ENCODE measurements at places on chromosomes 7 and 10.

DNA sequence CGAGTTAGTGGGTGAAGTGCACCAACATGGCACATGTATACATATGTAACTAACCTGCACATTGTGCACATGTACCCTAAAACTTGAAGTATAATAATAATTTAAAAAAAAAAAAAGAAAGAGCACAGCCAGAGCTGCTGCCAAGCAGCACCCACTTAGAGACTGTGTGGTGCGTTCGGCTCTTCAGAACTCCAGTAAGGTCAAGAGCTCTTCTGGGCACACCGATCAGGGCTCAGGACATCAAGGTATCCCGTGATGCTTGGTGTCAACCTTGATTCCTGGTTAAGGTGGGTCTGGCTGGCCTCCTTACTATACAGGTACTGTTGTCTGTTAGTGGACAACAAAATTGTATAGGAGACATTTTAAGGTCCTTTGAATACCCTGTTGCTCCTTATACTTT is 385.7 kb upstream of the AKR1E2 start:
- DNase-seq, result no peak

GRCh38 chr7:135168489-135169140 is 1.9 kb downstream of the CYREN start:
- no peak for DNase-seq

DNA sequence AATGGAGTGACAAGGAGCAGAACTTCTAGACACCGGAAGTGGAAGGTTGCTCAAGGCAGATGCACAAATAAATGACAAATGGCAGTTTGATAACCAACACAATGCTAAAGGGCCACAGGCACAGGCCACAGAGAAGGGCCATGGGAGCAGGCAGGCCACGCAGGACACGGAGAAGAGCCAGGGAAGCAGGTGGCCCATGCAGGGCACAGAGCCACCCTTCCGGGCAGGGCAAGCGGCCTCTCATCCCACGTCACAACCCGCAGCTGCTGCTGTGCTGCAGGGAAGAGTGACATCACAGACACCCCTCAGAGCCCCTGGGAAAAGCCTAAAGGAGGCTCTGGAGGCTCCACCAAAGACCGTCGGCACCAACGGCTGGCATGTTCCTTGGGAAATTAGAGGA is 328.5 kb downstream of the PTPRN2 start:
- DNase-seq, result no peak

DNA sequence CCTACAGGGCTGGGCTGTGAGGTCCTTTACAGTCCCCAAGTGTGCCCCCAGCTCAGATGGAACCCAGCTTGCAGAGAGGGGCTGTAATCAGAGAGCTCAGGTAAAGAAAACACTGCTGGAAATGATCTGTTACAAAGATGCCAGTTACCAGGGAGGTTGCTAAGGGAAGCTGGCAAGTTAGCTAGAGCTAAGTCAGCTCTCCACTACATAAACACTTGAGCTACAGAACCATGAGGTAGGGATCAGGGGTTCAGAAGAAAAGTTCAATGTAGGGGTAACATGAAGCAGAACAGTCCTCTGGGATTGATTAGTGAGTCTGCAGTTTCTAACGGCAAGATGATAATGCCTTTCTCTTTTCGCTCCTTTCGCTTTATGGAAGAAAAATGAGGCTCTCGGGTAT is 53.1 kb upstream of the TM9SF3 start:
- no peak for DNase-seq

DNA sequence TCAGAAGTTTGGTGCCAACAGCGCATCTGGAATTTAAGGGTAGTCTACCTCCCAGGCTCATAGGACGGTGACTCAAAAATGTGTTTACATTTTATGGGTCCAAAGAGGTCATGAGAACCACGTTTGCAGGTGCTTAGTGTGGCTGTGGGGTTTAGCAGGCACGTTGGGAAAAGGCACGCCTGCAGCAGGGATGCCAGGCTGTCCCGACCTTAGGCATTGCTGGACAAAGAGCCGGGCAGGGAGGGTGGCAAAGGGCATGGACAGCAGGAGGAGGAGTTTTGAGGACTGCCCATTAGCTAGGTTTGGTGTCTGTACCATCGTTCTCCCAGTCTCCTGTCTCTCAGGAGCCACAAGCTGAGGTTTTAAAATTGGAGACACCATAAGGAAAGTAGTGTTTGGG is 104.4 kb downstream of the TRRAP start:
- DNase-seq, result no peak

GRCh38 chr10:34280599-34281374 is 534.3 kb downstream of the PARD3 start:
- DNase-seq, result no peak

DNA sequence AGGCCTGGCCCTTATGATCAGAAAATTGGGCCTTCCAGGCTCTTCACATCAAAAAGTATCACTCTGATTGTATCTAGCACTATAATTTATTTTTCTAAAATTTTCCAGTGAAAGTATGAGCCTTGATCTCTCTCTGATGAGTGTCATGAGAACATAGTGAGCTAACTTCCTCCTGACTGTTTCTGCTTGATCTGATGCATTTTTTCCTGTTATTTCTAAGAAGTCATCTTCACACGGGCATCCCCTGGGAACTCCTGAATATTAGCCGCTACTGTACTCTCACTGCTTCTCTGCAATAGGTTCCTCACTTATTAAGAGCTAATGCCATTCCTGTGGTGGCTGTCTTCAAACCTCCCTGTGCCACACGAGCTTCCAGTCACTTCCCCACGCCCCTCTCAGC is 63.1 kb upstream of the ZPBP start:
- DNase-seq, result no peak

- no peak for DNase-seq
These were observed 8.0 kb upstream of the FRA10AC1 start for GRCh38 chr10:93710333-93710909.

DNA sequence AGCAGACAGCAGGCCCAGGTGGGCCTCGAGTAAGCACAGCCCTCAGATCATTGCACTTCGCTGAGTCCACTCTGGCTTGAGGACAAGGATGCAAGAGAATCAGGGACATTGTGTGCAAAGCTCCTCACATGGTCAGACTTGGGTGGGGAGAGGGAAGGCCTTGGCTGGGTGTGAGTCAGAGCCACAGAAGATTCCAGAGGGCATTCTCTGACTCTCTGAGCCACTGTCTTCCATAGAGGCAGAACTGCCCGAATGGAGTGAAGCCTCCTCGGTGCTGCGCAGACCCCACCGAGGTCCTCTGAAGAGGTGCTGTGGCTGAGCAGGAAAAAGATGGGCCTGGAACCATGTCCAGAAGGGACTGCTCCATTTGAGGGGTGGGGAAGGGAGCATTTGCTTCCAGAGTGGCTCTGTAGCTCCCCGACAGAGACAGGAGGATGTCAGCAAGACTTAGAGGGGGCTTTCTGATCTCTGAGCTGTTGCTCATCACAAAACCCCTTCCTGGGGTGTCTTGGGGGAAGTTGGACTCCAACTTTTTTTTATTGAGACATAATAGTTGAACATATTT is 120.8 kb downstream of the PTPN20 start:
- no peak for DNase-seq

GRCh38 chr7:114789871-114790311 is 132.0 kb upstream of the MDFIC start:
- DNase-seq, result no peak

DNA sequence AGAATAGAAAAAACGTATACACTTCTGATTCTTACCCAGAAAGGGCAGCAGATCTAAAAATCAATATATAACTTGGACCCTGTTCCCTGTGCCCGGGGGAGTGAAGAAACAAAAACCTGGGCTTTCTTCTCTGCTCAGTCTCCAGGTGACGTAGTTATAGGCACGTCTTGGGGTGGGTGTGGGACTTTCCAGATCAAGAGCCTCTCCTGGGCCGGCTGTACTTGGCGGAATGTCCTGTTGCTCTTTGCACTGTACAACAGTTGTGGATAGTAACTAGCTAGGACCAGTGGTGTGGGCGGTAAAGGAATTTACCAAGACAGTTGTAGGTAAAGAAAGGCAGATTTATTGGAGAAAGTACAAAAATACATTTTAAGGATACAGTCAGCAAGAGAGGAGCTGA is 40.4 kb upstream of the STEAP4 start:
- no peak for DNase-seq

DNA sequence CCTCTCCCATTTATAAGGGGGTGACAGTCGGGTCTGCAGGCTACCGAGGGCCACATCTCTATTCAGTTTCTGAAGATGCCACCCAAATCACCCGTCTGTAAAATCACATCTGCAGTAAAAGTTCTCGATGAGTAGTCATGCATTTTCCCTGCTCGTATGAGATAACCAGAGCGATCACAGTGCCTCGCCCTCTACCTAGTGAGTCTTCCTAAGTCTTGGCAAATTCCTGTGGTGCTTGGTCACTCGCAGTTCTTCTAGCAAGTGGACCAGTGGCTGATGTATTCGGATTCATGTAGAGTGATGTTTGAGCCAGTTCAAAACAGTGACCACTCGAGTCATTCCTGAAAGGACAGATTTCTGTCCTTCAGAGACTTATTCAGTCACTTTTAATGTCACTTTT is 44.9 kb downstream of the INSYN2A start:
- DNase-seq, result no peak

- no peak for DNase-seq
These were observed 134.4 kb upstream of the SAMD8 start for GRCh38 chr10:74977072-74977471.

DNA sequence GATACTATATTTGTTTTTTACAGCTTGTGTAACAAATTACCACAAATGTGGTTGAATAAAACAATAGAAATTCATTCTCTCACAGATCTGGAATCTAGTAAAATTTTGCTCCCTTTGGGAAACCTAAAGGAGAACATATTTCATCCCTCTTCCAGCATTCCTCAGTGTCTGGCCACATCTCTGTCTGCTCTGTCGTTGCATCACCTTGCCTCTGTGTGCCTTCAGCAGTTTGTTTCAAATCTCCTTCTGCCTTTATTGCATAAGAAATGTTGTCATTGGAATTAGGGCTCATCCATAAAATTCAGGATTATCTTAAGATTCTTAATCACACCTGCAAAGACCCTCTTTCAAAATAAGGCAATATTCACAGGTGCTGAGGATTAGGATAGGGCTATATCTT is 14.5 kb downstream of the OR2A14 start:
- no peak for DNase-seq

DNA sequence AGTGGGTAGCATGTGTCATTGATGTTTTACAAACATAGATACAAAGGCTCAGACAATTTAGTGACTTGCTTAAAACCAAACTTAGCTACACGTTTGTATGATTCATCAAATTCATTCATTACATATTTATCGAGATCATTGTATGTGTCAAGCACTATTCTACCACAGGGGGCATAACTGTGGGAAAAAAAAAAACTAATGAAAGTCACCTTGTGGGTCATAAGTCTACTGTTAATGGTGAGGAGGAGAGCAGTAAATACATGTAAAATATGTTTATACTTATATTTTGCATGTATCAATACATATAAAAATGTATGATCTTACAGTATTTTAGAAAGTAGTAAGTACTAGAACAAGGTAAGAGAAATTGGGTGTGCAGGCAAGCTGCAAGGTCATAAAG is 933.8 kb downstream of the IPMK start:
- DNase-seq, result no peak

DNA sequence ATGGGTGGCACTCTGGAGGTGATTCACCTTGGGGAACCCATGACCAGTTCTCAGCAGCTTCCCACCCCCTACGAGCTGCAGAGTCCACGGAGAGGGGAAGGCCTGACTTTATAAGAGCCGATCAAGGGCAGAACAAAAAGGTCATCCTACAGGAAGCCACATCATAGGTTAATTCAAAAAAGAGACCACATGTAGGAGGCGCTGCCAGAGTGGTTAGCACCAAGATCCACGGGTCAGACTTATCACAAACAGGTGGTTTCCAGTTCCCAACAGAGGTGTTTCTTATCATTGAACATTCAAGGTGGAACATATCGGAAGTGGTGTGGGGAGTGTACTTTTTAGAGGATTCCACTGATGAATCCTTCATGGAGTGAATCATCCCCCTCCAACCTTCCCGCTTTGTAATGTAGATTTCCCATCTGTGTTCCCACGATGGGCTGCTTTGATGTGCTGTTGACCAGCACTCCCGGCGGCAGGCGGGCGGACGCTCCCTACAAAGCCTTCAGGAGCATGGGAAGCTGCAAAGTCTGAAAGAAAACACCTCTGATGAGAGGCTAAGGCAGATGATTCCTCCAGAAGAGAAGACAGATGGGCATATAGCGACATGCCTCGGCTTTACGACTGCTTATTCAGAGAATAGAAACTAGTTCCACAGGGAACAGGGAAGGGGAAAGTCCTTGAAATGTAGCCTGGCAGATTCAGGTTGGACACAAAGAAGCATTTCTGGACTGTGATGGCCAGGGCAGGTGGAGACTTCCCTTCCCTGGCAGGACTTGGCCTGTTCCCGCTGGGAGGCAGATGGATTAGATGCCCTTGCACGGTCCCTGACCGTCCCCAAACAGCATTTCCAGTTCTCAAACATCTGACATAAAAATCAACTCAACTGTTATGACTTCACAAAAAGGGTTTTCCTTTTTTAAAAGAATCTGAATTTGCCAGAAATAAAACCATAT is 66.5 kb downstream of the AFAP1L2 start:
- DNase-seq, result no peak

- DNase-seq, result no peak
These were observed 14.8 kb upstream of the CHST12 start for GRCh38 chr7:2388637-2388954.

DNA sequence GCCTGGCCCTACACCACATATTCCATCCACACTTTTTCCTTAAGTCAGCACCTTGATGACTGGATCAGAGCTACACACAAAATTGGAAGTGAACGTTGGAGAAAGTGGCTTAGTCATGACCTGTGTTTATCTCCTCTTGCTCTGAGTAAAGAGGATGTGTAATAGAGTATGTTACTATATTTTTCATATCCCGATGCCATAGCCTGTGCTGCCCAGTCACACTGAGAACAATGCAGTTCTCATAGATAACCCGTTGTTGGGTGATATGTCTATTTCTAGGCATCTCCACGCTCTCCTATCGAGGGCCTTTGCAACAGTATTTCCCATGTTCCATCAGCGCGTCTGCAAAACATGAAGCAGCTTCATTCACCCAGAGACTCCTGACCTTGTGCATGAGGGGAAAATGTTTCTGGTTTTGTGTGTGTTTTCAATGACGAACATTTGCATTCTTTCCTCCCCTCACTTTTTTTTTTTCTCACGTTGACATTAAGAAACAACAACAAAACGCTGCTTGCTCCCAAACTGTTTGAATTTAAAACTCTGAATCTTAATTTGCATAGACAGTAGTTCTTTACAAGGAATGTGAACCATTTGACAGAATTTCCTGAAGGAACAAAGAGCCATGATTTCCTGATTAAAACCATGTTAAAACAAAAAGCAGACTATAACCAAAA is 43.4 kb downstream of the GRK5 start:
- DNase-seq, result no peak

- no peak for DNase-seq
These were observed 28.0 kb downstream of the VPS41 start for GRCh38 chr7:38881015-38881414.

DNA sequence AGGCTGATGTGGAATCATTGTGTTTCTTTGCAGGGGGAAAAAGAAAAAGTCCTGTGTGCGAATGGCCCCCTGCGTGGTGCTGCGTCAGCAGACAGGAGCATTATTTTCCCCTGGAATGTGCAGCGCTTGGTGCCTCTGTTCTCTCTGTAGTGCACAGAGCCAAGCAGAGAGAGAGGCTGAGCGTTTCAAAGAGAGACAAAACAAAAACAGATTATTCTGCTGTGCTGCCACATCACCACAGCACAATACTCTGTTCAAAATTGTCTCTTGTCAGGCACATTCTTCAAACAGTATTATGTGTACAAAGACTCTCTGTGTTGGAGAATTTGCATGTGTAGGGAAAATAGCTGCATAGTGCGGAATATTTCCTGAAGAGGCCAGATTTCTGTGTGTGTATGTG is 609.0 kb downstream of the SDK1 start:
- DNase-seq, result no peak

- no peak for DNase-seq
These were observed 82.6 kb downstream of the AMPH start for GRCh38 chr7:38548605-38549004.

- DNase-seq, result no peak
These were observed 54.9 kb downstream of the KMT2E start for GRCh38 chr7:105068886-105069285.

All from activated CD8-positive, alpha-beta memory T cell treated with anti-CD3 and anti-CD28 coated beads for 1 hour (primary cell).